ENCODE measurements at places on chromosomes 5 and 9.

DNA sequence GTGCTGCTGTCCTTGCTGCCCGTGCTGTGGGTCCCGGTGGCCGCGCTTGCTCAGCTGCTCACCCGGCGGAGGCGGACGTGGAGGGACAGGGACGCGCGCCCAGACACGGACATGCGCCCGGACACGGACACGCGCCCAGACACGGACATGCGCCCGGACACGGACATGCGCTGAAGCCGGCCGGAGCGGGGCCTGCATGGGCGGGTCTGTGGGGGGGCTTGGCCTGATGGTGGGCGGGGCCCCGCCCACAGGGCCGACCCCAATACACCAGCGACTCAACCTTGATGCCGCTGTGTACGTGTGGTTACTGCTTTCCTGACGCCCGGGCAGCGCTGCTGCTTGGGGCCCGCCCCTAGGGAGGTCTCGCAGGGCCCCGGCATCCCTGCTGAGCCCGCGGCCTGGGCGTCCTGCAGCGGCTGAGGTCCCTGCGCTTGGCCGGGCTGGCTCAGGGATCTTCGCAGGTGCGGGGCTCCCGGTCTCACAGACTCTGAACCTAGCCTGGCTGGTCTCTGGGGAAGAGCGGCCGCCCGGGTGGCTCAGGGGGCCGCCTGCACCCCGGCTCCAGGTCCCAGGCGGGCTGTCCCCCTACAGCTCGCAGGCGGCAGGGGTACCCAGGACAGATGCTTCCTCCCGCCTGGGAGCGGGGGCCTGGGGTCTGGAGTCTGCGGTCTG is 20.9 kb downstream of the SLC6A18 start:
- DNase-seq = no peak

DNA sequence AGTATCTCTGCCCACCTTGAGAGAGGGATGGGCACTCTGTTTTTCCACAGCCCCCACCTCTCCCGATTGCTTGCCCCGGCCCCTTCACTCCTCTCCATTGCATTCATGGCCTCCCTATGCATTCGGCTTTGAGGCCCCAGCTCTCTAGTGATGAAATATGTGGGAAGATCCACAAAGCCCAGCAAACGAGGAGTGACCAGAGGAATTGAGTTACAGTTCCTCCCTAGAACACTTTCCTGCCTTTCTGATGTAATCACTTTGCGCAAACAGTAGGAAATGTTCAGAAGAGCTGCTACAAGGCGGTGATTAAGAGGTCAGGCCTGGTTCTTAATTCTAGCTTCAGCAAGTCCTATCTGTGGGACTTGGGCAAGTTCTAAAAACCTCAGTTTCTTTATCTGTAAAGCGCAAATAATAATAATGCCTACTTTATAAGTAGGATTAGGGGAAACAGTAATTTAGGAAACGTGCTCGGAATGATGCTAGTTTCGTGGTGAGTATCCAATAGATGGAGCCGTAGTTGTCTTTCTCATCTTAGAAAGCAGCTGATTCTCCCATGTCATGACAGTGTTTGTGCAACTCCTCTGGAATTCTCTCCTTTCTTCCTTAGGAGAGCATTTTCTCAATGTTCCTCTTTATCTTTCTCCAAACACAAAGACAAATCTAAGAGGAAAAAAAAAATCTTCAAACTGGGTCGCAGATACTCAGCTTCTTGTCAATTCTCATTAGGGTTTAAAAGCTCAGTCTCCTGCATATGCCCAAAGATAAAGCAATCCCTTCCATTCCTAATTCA is 99.5 kb upstream of the MSX2 start:
- DNase-seq = peak; percentile 36

DNA sequence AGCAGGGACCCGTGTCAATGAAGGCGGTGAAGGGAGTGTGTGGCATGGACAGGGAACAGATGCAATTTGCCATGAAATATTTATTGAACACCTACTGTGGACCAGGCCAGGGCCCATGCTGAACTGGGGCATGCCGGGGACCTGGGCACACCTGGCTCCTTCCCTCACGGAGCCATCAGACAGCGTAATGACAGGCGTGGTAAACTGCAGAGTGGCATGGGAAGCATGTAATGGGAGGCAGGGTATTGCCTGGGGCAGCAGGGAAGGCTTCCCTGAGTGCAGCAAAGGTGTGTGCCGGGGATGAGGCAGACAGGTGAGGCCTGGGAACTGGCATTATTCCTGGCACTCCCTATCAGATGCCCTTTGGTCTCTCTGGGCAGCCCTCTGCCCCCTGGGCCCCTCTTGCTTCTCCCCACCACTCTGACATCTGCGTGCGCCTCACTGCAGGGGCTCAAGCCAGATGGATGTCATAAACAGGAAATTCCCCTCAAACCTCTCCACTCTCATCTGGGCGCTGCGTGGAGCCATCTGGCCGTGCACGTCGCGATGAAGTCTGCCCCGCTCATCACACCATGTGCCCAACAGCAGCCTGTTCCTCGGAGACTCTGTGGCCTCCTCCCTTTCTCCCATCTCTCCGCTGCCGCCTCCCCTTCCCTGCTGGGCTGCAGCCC is 67.6 kb downstream of the HMCN2 start:
- no peak for DNase-seq

- peak; percentile 66 for DNase-seq
Observed at GRCh38 chr5:68476854-68477253, 261.3 kb downstream of the PIK3R1 start.

GRCh38 chr5:137113939-137114338 is 385.2 kb downstream of the SPOCK1 start:
- no peak for DNase-seq

DNA sequence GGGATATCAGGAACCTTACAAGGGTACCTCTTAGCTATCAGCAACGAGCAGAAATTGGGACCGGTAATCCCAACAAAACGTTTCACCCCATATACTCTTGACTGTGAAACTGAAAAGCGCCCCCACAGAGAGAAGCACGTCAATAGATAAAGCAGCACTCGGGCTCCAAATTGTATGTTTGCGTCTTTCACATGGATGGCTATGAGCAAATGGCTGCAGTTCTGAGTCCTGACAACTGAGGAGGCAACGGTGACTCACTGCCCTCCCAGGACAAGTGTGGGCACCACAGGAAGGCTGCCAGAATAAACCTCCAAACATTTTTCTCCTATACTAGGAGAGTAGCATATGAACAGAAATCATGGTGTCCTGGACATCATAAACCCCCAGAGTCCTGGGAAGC is 36.6 kb downstream of the SEMA4D start:
- DNase-seq = no peak

GRCh38 chr5:116273448-116274242 is 188.8 kb downstream of the COMMD10 start:
- no peak for DNase-seq

DNA sequence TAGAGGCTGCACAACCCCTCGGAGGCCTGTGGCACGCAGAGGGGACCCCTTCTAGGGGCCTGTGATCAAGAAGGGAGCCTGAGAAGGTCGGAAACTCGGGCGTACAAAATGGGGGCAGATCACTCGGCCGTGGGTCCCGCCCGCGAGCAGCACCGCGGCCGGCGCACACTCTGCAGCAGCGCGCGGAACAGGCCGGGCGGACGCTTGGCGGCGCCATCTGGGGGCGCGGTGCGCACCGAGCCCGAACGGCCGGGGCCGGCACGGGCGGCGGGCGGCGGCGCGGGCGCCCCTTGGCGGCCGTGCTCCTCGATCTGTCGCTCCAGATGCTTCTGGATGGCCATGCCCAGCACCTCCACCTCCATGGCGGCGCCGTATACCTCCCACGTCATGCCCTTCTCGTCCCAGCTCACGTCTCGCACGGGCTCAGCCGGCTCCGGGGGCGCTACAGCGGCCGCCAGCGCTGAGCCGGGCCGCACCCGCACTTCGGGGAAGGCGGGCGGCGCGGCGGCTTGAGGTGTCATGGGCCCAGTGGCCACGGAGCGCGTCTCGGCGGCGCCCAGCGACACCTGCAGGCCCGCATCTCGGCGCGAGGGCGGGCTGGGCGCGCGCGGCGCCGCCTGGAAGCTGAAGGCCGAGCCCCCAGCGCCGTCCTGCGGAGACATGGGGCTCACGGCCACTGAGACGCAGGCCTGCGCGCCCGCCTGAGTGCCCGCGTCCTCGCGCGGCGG is 13.1 kb downstream of the GPRIN1 start:
- DNase-seq = peak; percentile 90

GRCh38 chr5:9468060-9468388 is 77.9 kb downstream of the SEMA5A start:
- peak; percentile 54 for DNase-seq

DNA sequence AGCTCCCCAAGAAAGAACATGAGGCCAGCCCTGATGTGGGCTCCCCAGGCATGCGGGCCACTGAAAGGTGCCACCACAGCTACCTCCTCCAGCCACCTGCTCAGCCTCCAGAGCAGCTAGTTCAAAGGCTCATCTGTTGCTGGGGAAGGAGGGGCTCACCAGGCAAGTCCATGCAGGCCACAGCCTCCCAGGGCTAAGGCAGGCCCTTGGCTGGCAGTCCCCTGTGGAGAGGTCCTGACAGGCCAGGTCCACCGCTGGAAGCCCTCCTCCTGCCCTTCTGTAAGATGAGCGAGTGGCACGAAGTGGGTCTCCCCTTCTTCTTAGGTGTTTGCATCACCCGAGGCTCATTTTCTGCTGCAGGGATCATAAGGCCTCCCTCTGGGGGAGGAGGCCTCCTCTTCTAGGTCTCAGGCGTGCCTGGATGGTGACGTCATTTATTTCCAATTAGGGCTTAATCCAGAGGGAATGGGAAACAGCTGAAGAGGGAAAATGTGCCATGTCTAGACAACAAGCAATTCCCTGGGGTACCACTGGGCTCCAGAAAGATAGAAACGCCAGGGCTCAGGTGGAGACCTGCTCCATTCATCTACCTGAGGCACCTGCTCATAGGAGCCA is 91.6 kb downstream of the CFAP90 start:
- no peak for DNase-seq

DNA sequence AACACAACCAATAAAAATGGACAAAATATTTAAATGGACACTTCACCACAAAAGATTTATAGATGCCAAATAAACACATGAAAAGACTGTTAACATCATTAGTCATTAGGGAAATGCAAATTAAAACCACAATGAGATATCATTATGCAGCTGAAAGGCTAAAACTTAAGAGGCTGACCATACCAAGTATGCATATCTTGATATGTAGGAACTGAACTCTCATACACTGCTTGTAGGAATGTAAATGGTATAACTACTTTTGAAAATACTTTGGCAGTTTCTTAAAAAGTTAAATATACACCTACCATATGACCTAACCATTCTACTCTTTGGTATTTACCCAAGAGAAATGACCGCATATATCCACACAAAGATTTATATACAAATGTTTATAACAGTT is 13.6 kb upstream of the ADAMTS12 start:
- no peak for DNase-seq

DNA sequence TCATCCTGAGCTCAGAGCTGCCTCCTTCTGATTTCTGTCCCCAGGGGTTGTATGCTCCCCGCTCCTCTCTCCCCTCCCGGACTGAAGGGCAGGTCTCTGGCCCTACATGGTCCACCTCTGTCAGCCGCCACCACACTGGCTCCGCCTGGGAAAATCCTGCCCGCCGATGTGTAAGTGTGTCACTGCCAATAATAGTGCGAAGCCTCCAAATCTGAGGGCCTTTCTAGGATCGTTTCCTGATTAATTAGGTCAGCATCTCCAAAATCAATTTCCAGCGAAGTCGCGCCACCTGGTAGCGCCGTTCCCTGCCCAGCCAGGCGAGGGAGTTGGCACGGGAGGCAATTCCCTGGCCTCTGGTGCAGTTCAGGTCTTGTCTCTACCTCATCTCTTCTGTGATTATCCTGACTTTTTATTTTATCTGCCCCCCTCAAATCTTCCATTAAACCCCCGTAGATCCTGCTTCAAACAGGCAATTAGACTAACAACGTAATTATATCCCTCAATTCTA is 73.5 kb downstream of the ZNF618 start:
- DNase-seq = no peak

- no peak for DNase-seq
Observed at GRCh38 chr5:143550986-143551630, 147.6 kb upstream of the NR3C1 start.

DNA sequence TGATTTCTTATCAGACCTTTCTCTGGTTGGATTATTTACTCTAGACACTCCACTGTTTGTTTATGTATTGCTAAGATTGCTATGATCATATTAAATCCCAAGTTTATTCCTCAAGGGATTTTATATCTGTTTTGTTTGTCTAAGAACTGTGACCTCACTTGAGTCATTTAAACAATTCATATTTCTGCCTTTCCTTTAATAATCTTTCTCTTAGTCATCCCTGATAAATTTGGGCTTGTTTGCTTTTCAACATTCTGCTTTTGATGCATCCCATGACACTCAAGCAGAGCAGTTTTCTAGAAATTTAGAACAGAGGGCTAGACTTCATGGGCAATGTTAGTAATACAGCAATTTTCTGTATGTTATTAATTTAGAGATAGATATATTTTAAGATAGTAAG is 231.6 kb upstream of the TNC start:
- DNase-seq = no peak

GRCh38 chr5:107251151-107251550 is 419.6 kb downstream of the EFNA5 start:
- no peak for DNase-seq

DNA sequence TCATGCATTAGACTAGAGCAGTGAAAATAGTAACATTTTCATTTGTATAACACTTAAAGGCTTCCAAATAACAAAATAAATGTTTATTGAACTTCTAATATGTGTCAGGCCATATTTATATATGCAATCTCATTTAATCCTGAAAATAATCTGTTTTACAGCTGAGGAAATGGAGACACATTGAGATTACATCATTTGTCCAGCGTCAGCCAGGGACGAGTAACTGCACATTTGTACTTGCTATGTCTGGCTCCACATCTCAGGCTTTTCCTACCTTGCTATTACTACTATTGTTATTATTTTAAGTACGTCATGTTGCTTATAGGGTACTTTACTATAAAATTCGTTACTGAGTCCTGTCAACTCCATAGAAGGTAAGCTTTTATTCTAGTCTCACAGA is 3.8 kb upstream of the C9 start:
- DNase-seq = no peak

GRCh38 chr9:122088880-122089706 is 4.0 kb downstream of the TTLL11 start:
- no peak for DNase-seq

GRCh38 chr9:108837530-108837929 is 18.3 kb downstream of the ACTL7B start:
- DNase-seq = no peak

DNA sequence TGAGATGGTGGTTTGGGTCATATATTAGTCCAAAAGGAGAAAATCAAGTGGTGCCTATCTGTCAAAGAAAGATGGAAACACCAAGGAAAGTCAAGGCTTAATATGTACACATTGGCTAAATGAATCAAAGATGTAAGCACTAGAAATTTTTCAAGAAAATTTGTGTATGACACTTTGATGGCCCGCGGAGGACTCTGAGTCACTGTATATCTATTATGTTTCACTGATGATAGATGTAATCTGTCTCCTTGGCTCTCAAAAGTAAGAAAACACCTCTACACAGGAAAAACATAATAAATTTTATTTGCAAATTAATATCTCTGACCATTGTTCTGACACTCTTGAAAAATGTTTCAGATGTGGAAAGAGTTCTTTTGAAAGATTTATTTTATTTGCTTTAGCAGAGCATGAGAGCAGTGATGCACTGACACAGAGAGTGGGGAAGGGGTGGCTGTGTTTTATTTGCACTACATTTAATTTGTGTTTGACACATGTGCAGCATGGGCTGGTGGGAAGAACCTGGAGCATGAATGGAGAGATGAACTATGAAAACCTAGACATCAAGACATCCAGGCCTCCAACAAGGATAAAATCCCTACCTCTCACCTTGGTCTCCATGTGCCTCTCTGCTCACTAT is 180.8 kb upstream of the GAS1 start:
- DNase-seq = no peak

GRCh38 chr9:133188006-133188842 is 20.8 kb downstream of the OBP2B start:
- DNase-seq = peak; percentile 92
